ENCODE measurements at places on chromosomes 16 and 17. TPM values are rescaled to one million over a fixed set of nuclear protein-coding genes. Genes with fewer than 3 reads are reported as not detected.

GRCh38 chr17:67035131-67036083, 8.9 kb upstream of the CACNG1 start:
- H3K36me3 ChIP-seq = no peaks in the 10 kb centered on the region
- H3K4me3 ChIP-seq = no peak overlapping the region
- DNase-seq = no peak
- H3K4me1 ChIP-seq = no peaks in the 10 kb centered on the region

DNA sequence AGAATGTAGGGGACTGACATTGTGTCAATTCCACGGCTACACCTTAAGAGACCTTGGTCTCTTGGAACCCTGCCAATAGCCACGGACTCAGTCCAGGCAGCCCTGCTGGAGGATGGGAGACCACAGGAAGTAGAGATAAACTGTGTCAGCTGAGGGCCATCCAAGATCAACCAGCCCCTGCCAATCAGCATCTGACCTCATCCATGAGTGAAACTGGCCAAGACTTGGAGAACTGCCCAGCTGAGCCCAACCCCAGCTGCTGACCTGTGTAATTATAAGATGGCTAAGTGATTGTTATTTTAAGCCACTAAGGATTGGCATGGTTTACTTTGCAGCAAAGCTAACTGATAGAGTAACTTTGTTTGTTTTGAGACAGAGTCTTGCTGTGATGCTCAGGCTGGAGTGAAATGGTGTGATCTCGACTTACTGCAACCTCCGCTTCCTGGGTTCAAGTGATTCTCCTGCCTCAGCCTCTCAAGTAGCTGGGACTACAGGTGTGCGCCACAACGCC, 13.3 kb upstream of the YWHAE start:
- no peaks in the 10 kb centered on the region for H3K27me3 ChIP-seq
- H3K4me3 ChIP-seq = no peak overlapping the region
- H3K27ac ChIP-seq = no peak overlapping the region
- no peaks in the 10 kb centered on the region for H3K36me3 ChIP-seq
- no peaks in the 10 kb centered on the region for H3K4me1 ChIP-seq

DNA sequence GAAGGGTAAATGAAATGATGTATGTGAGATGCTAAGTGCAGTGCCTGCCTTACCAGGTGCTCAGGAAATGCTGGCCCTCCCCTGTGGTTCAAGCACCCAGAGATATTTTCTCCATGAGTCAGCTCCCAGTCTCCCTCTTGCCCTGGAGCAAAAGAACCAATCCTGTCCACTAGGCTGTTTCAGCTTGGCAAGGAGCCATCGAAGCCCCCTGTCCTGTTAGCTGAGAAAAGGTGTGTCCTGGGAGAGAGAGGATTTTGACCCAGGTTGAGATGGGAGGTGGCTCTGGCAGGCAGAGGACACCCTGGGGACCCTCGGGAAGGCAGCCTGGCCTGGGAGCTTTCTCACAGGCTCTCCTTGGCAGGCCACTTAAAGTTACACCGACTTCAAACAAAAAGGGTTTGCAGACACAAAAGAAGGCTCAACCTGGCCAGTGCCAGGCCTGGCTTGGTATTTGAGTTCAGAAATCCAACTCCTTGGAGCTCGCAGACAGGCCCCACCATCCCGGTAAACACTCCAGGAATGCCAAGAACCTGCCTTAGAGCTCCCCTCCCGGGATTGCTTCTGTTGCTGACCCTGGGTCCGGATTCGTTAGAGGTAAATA, 29.6 kb downstream of the NTN1 start:
- H3K36me3 ChIP-seq = no peaks in the 10 kb centered on the region
- no peak overlapping the region for H3K27ac ChIP-seq
- H3K4me3 ChIP-seq = no peak overlapping the region
- H3K27me3 ChIP-seq = no peaks in the 10 kb centered on the region
- H3K4me1 ChIP-seq = no peaks in the 10 kb centered on the region
- no peak for DNase-seq

GRCh38 chr17:59427996-59428395, 96.5 kb downstream of the YPEL2 start:
- no peak for DNase-seq
- peak overlapping the region; percentile 53 for H3K27ac ChIP-seq
- H3K4me3 ChIP-seq = no peak overlapping the region
- H3K4me1 ChIP-seq = peaks cover 63% of the 10 kb centered on the region
- H3K36me3 ChIP-seq = no peaks in the 10 kb centered on the region

- peaks cover 12% of the 10 kb centered on the region for H3K4me1 ChIP-seq
- H3K4me3 ChIP-seq = no peak overlapping the region
- H3K27ac ChIP-seq = no peak overlapping the region
- H3K27me3 ChIP-seq = no peaks in the 10 kb centered on the region
These were observed 9.1 kb upstream of the ARL5C start for GRCh38 chr17:39174920-39175694.

DNA sequence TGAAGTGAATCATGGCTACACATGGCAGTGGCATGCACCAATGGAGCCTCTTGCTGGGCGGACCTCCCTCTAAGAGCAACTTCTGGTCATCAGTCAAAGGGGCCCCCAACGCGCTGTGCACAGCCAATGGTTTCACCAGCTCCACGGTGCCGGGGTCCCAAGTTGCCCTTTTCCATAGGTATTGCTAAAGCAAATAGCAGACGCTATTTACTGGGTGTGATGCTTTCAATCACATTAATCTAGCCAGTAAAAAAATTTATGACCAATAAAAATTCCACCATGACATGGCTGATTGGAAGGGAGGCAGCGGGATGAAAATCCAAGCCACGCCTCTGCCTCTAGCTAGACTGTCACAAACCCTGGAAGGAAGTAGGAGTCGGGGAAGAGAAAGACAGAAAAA, 680.3 kb upstream of the SOX9 start:
- H3K27me3 ChIP-seq = no peaks in the 10 kb centered on the region
- H3K36me3 ChIP-seq = no peaks in the 10 kb centered on the region
- no peak overlapping the region for H3K4me3 ChIP-seq
- no peaks in the 10 kb centered on the region for H3K4me1 ChIP-seq
- DNase-seq = no peak

SLFN12L gene
- 1.5 TPM for total RNA-seq

Data from tibial nerve (tissue), 4 donors.